ENCODE measurements at places on chromosomes 3 and 15.

GRCh38 chr15:52340093-52340492 lies 44.5 kb upstream of the MYO5C start:
- no peak for DNase-seq

GRCh38 chr3:148379763-148380382 lies 317.8 kb upstream of the AGTR1 start:
- DNase-seq: peak; percentile 64

- DNase-seq: no peak
Observed at GRCh38 chr15:64373360-64373759, 7.9 kb downstream of the PCLAF start.

- no peak for DNase-seq
Observed at GRCh38 chr15:63857461-63857856, 23.7 kb upstream of the HERC1 start.

DNA sequence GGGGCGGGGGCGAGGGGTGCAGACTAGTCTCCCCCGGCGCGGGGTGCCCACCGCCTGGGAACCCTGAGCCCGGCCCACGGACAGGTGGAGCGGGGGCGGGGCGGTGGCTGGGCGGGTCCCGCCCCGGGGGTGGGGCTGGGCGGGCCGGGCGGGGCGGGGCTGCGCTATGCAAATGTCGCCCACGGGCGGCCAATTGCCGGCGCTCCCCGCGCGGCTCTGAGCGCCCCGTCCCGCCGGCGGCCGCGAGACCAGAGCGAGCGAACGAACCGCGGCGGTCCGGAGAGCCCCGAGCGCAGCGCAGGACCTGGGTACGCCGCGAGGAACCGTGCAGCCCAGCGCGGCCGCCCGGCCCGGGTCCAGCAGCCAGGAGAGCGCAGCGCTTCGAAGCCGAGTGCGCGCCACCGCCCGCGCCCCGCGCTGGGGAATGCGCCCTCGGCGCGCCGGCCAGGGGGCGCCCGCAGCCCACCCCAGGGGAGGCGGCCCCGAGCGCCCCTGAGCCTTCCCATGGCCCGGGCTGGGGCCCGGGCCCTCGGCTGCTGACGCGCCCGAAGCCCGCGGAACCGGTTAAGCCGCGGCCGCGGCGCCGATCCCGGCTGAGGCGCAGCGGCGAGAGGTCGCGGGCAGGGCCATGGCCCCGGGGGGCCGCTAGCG lies at the start of gene SEMA3F:
TSS of gene SEMA3F (plus strand) at position 485 of the 651 bp plus-strand sequence. CDS start 4,299 bp downstream, outside the sequence.
- DNase-seq: peak; percentile 53

DNA sequence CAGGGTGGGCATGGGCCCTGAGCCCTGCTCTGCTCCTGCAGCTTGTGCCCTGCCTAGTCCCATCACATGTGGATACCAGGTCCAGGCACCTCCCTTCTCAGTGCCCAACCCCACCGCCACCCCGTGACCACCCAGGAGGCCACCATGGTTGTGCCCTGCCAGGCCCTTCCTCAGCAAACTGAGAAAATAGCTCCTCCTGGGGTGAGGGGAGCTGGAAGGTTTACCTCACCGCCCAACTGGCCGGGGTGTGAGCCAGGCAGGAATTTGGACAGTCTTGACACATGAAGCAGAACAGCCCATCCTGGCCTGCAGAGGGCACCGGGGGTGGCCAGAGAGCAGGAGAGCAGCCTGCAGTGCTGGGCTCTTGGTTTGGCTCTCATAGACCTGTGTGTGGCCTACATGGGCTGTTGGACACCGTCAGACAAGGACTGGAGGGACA lies 11.4 kb upstream of the C3orf22 start:
- DNase-seq: no peak

DNA sequence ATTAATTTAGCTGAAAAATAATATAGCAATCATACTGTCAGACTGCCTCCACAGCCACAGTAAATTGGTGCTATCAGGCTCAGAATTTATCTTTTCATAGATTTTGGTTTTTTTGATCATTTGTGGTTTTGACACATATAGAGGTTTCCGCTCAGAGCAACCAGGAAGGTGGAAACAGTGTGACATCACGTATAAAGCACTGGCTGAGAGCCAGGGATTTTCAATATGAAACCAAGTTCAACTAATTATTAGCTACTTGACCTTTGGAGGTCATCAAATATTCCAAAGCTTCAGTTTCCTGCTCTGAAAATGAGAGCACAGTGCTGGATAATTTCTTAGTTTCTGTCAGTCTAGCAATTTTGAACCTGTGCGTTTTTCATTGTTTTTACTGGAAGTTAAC lies 433.8 kb upstream of the SUCLG2 start:
- no peak for DNase-seq
